ENCODE measurements at places on chromosomes 16 and 17.
A peak's percentile ranks its signal among the peaks of the same experiment; 100 is the strongest.

DNA sequence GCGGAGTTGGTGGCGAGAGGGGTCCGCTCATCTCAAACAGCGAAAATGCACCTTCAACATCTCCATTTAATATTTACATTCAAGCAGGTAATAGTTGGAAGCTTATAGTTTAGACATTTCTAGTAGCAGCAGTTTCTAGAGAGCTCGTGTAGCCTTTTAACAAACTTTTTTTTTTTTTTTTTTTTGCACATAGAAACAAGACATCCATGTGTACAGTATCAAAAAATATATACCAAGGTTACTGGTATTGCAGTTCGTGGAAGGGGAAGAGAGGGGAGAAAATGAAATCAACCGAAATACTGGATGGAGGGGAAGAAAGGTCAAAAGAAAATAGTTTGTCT is 6.2 kb downstream of the CBX4 start:
- no peak for DNase-seq

DNA sequence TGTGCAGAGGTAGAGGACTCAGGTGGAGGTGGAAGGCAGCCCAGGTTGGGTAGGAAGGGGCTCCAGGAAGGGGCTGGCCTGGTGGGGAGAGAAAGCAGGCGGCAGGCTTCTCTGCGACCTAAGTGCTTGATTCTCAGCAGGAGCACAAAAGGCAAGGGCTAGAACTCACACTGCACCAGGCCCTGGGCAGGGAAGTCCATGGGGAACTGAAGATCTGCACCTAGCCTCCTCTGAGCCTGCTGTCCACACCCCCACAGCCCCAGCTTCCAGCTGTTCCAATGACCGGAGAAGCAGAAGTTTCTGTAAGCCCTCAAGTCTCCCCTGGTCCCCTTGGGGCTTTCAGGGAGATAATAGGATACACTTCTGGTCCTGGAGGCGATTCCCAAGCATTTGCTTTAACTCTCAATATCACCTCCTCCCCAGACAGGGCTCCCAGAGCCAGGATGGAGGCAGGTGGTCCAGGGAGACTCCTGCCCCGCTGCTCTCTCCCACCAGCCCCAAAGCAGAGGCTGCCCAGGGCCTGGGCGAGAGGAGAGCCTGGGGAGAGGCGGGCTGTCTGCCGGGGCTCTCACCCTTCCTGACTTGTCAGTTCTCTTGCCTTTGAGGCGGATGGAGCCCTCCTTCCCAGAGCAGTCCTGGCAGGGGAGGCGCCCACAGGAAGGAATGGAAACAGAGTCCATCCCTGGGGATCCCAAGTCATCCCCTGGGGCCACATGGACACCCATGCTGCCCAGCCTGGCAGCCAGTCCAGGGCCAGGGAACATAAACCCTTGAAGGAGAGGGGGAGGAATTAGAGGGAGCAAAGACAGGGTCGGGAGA is 126.0 kb downstream of the RBFOX3 start:
- no peak for DNase-seq

- DNase-seq = no peak
Observed at GRCh38 chr17:60439501-60439900, 17.2 kb downstream of the CHCT1 start.

DNA sequence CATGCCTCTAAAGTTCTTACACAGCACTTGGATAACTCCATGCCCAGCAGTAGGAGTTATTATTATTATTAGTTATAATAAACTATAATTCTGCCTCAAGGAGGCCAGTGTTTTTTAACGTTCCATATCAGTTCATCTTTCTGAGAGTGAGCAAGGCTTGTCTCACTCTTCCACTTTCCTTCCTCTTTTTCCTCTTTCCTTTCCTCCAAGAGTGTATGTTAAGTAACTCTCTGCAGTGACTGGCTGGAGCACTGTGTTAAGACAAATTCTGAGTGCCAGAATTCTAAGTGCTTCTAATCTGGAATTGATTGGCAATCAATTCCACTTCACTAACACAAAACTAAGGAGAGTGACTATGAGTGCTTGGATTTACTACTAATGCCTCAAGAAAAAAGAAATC is 16.4 kb downstream of the CLEC19A start:
- DNase-seq = no peak

- no peak for DNase-seq
Observed at GRCh38 chr16:59341368-59341767, 607.3 kb upstream of the GOT2 start.

DNA sequence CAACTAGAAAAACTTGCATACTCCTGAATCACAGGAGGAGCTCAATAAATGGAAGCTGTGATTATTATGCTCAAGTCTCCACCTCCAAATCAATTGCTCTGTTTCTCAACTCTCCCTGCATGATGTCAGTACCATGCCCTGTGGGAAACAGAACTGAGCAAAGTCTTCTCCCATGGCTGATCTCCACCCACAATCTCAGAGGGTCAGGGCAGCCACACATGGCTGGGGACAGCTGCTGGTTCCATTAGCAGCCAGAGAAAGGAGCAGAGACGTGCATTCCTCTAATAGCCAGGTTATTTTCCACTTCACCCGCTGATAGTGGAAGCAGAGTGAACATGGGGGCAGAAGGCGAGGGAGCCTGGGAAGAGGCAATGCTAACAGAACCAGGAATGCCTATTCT is 85.5 kb upstream of the TMEM132E start:
- DNase-seq = no peak

GRCh38 chr17:59154292-59154720 is 680 bp downstream of the SKA2 start:
- no peak for DNase-seq

DNA sequence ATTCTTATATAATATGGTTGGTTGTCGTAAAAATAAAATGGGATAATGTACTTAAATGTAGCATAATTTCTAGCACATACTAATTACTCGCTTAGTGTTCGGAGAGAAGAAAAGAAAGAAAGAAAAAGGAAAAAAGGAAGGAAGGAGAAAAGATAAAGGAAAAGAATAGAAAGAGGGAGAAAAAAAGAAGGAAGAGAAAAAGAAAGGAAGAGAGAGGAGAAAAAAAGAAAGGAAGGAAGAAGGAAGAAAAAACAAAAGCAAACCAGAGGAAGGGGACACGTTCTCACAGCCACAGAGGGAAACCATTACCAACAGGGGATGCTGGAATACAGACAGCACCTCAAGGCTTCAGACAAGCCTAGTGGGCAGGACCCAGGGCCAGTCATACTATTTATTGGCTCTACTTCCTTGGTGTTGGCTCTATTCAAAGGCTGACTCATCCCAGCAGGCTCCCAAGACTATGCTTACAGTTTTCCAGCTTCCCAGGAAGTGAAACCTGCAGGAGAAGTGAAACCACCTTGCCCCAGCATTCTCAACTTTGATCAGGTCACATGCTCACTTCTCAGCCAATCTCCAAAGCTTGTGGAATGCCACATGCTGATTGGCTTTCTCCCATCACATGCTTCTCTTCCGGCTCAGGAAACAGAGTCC is 273.5 kb upstream of the IRX5 start:
- DNase-seq = no peak

DNA sequence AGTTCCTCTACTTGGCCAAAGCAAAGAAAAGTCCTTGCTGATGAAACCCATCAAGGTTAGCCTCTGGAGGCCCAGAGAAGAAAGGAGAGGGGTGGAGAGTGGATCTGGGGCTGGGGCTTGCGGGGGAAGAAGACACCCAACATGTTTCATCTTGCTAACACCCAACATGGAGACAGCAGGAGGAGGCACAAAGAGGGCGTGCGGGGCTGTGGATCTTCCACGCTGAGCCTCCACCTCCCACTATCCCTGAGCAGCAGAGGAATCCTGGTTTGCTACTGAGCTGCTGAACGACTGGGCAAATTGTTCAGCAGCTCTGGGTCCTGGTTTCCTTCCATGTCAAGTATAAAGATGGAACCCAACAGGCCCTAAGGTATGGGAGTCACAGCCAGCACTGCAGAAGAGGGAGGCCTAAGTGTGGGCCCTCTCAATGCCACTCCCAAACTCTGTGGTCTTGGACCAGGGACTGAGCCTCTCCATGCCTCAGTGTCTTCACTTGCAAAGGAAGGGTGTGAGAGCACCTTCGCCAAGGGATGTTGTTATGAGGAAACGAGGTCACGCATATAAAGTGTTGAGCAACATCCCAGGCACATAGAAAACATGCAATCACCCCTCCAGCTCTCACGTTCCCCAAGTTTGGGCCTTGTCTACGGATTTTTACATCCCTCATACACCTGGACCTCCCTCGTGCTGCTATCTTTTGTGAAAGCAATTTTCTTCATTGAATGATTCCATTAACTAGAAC is 122.5 kb downstream of the XYLT1 start:
- no peak for DNase-seq

- DNase-seq = no peak
Observed at GRCh38 chr17:78787444-78787843, 5.4 kb upstream of the CYTH1 start.

GRCh38 chr16:2282866-2283555 is 15.1 kb upstream of the RNPS1 start:
- no peak for DNase-seq

DNA sequence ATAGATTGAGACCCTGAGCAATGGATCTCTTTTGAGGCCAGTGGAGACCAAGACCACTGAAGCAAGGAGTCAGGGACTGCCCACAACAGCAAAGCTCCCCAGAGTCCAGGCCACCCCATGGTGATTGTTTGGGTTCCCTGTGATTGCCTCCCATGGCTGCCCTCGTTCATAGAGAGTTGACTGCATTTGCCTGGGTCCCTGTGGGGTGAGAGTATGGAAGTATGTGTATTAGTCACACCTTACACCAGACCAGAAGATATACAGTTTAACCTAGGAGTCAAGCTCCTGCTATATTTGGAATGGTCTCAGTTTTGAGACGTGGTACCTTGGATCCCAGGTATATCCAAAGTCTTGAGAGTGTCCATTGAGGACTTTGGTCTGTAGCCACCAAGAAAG is 20.2 kb downstream of the HLF start:
- DNase-seq = no peak

- DNase-seq = no peak
Observed at GRCh38 chr17:16937431-16937830, 34.5 kb downstream of the TNFRSF13B start.

DNA sequence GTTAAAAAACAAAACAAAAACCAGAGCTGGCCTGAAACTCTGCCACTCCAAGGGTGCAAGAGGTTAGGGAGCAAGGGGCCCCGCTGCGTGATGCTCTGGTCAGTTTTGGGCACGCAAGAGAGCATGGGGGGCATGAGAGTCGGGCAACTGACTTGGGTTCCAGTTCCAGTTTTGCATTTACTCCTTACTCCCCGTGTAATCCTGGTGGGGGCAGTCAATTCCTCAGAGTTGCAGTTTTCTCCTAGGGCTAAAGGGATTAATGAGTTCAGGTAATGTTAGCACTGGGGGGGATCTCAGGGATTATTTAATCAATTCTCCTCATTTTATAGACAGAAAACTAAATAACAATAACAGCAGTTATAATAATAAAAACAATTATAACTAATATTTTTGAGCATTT is 72.9 kb upstream of the PMFBP1 start:
- DNase-seq = no peak

DNA sequence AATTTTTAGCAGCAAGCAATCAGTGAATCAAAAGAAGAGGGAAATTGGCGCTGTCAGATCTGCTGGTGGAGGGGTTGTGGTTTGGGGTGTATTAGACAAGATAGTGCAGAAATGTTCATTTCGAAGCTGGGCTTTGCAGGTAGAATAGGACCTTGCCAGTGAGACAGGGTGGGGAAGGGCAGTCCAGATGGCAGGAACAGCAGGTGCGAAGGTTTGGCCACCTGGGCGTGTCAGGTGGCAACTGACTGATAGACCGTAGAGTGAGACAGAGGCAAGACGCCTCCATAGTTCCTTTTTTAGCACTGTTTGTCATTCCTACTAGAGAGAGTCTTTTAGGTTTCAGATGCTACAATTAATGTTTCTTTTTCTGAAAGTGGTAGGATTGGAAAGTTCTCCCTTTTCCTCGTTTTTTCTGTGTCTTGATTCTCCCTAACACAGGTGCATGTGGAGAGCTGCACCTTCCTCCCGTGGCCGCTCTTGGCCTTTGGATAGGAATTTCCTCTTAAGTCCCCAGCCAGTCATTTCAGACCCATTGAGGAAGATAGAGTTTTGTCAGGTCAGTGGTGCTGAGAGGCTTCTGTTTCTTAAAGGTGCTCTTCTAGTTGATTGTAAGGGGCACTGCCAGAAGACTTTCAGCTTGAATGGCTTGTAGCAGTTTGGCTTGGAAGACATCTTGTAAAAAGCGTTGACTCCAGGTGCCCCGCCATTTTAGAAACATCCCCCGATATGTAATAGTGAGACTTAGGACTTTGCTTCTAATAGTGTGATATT is 315.6 kb downstream of the SNX29 start:
- no peak for DNase-seq

GRCh38 chr17:81196505-81197408 is 26.0 kb downstream of the CEP131 start:
- DNase-seq = no peak

GRCh38 chr16:31478956-31479355 is 4.0 kb upstream of the SLC5A2 start:
- DNase-seq = no peak

GRCh38 chr16:84720177-84720579 is 20.4 kb downstream of the USP10 start:
- no peak for DNase-seq

DNA sequence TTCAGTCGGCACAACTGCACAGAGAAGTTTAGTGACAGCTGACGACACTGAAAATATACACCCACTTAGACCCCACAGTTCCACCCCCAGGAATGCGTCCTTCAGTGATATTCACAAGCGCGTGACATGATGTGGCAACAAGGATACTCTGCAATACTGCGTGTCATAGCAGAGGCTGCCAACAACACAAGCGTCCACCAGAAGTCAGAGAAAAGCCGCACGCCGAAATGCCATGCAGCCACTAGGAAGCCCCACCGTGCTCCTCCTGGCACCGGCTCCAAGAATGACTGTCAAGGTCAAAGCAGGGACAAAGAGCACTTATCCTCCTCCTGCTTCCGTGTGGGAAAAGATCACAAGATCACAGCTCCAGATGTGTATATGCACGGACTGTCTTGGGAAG is 3.5 kb downstream of the ATP2A3 start:
- DNase-seq = no peak

DNA sequence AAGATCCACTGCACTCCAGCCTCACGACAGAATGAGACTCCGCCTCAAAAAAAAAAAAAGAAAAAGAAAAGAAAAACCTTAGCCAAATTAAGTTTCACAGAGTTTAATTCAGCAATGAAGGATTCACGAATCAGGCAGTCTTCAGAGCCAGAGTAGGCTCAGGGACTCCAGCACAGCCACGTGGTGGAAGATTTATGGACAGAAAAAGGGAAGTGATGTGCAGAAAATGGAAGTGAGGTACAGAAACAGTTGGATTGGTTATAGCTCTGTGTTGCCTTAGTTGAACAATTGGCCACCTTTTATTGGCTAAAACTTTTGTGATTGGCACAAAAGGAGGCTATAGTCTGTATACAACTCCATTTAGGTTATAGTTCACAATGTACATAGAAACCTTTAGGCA is 256.6 kb downstream of the HS3ST3B1 start:
- DNase-seq = peak; percentile 83

DNA sequence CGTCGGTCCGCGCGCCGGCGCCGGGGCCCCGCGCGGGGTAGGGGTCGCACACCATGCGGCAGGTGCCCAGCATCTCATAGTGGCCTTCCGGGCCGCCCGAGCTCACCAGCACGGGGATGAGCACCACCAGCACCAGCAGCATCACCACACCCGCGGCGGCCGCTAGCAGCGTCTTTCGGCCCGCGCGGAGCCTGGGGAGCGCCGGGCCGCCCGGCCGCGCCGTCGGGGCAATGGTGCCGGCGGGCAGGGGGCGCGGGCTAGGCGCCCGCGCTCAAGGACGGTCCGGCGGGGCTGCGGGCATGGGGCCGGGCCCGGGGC is 237 bp downstream of the C1QL1 start:
- DNase-seq = no peak
